Activated CD4-positive, alpha-beta T cell treated with anti-CD3 and anti-CD28 coated beads, Interleukin-2, amount 50 U/mL, for 1 hour (primary cell): ENCODE measurements at places on chromosomes 3 and 15.
A peak's percentile ranks its signal among the peaks of the same experiment; 100 is the strongest.

- no peak for DNase-seq
These were observed 5.1 kb downstream of the TRIM71 start for GRCh38 chr3:32822609-32823498.

GRCh38 chr3:141112686-141113297 is 61.6 kb downstream of the SPSB4 start:
- DNase-seq: no peak

GRCh38 chr15:57256939-57257338 is 119.4 kb upstream of the CGNL1 start:
- no peak for DNase-seq

GRCh38 chr3:148992027-148992634 is 791 bp downstream of the GYG1 start:
- DNase-seq: peak; percentile 5

DNA sequence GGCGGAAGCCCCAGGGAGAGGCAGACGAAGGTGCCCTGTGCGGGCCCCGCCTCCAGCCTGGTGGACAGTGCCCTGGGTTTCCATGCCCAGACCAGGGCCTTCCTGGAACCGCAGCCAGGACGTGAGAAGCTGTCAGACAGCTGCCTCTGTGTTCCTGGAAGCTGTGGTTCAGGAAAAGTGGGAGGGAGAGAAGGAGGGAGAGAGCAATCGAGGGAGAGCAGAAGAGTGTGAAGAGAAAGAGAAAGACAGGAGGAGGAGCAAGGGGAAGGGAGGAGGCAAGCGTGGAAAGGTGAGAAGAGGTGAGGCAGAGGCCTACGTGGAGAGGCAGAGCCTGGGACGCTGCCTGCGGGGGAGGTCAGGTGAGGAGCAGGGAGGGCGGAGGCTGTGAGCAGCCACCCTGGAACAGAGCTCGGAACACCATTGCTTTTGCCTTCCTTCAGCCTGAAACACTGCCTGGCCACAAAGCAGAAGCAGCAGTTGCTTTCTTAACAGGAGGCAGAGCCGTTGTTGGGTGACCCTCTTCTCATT is 18.6 kb downstream of the ZDHHC19 start:
- no peak for DNase-seq

DNA sequence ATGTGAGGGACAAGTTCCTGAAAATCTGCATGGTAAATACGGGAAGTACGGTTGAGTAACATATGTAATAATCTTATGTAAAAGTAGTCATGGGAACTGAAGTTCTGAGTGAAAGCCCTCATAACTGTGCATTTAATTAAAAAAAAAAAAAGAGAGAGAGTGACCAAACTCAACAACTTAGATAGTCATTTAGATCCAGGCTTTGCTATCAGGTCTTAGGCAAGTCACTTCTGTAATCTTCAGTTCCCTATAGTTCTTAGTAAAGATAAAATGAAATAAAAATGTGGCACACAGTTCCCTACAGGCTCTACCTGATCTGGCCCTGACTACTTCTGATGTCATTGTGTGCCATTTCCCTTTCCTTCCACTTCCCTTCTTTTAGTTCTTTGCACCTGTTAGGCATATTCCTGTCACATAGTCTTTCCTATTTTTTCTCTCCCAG is 15.0 kb downstream of the RNF111 start:
- DNase-seq: no peak

- no peak for DNase-seq
These were observed 30.3 kb upstream of the CMC1 start for GRCh38 chr3:28210968-28211713.

DNA sequence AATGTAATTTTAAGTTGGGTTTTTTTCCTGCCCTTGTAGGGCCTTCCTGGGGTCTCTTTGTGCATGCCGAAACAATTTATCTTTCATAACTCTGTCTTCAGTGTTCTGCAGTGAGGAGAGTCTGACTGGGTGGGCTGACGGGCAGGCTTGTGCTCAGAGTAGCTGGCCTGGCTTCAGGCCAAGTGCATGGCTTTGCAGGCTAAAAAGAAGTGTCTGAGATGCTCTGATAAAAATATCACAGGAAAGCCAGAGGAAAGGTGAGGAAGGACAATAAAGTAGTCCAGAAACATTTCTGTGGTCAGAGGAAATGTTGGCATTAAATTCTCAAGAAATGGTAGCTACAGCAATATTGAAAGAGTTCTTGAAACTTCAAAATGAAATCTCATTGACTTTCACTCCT is 25.5 kb downstream of the ST3GAL6 start:
- DNase-seq: no peak

DNA sequence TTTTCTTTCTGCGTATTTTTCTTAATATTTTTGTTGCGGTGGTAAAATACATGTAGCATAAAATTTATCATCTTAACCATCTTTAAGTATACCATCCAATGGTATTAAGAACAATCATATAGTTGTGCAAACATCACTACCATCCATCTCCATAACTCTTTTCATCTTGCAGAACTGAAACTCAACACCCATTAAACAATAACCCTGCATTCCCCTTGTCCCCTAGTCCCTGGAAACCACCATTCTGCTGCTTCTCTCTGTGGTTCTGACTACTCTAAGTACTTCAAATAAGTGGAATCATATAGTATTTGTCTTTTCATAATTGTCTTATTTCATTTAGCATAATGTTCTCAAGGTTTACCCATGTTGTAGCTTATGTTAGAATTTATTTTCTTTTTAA is 67.3 kb upstream of the EOMES start:
- no peak for DNase-seq

- no peak for DNase-seq
These were observed 18.2 kb upstream of the PRKCI start for GRCh38 chr3:170204023-170204472.

- DNase-seq: no peak
These were observed 53.5 kb downstream of the CYP19A1 start for GRCh38 chr15:51284871-51285270.

DNA sequence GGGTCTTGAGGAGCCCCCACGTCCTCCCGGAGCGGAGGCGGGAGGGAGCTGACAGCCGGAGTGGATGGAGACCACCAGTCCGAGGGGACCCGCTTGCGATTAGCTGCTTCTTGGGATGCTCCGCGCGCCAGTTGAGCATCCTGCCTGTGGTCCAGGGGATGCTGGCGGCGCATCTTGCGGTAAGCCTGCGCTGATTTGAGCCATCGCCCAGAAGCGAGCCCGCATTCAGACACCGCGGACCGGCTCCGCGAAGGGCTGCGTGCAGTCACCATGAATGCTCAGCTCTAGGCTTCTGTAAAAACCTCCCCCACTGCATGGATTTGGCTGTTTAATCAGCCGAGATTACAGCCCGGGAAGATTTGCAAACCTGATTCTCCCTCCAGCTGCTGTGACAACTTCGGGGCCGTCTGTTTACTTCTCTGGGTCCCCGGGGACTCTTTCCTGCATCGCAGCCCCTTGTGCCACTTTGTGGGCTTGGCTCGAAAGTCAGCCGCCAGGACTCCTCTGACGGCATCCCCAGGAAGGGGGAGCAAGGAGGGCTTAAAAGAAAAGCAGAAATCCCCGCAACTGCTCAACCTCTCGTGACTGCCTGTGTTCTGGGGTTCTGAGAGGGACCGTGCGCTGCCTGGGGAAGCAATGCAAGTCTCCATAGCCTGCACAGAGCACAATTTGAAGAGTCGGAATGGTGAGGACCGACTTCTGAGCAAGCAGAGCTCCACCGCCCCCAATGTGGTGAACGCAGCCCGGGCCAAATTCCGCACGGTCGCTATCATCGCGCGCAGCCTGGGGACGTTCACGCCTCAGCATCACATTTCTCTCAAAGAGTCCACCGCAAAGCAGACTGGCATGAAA is 171.1 kb downstream of the KCNAB1 start:
- DNase-seq: no peak

GRCh38 chr3:103127737-103128136 is 692.9 kb downstream of the ZPLD1 start:
- DNase-seq: no peak

DNA sequence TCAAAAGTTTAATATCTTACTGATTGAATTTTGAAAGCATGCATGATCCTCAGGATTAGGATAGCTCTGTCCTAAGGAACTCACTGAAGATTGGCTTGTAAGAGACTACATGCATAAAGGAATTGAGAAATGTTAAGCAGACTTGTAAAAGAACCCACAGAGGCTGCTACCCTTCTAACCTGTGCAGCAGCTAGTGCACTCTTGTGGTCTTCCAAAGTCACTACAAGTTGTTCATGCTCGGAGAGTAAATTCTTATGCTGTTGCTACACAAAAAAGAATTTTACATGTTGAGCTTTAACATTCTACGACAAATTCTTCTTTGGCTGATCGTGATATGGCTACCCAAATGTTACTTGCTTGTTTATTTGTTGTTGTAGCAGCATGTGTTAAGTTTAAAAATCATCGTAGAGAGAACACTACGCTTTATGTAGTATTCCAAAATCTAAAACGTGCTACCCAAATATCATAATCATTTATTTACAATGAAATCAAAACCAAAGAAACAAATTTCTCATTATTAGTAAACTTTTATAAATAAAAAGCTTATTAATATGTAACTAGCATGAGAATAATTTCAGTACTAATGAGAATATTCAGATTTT is 55.0 kb downstream of the GOLIM4 start:
- no peak for DNase-seq

- DNase-seq: no peak
These were observed 837 bp downstream of the CACNA2D3 start for GRCh38 chr3:54123003-54123775.

DNA sequence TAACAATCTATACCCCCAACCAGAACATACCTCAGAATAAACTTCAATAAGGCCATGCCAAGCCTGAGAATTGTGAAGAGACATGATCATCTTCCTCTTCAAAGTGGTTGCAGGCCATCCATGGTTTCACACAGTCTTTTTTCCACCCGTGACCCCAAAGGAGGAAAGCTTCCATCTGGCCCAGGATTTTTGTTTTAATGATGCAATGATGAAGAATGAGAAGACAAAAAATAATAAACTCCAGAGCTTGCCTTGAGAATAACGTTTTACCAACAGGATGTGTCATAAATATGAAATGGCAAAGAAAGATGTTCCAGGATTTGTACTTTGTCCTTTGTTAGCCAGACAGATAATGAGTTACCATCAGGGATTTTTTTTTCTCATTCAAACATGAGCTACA is 201.9 kb downstream of the WNT5A start:
- no peak for DNase-seq

- DNase-seq: no peak
These were observed 21.1 kb upstream of the IQCF6 start for GRCh38 chr3:51799879-51800749.

- no peak for DNase-seq
These were observed 1.6 kb upstream of the NTRK3 start for GRCh38 chr15:88258093-88258641.

- no peak for DNase-seq
These were observed 18.1 kb downstream of the MB21D2 start for GRCh38 chr3:192899540-192899982.

GRCh38 chr3:36372534-36372935 is 7.8 kb upstream of the STAC start:
- no peak for DNase-seq

- DNase-seq: no peak
These were observed 75.5 kb downstream of the EBLN2 start for GRCh38 chr3:73136941-73137340.

- DNase-seq: no peak
These were observed 46.5 kb upstream of the ICE2 start for GRCh38 chr15:60525341-60526039.

DNA sequence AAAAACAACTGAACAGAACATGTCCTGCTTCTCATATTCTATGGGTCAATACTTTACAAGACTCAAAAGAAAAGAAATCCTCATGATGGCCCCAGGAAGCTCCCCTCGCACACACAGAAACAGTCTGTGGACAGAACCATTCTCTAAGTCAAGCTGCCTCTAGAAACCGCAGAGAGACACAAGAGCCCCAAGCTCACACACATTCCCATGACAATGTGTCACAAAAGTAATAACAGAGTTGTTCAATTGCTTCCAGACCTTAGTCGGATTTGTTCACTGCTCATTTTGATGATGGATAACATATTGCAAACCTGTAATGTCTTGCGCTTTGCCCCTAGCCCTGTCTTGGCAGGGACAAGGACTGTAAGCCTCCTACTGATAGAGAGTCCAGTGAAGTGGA is 60.9 kb downstream of the UMPS start:
- DNase-seq: no peak

GRCh38 chr3:166265153-166265552 is 427.9 kb upstream of the BCHE start:
- no peak for DNase-seq

- DNase-seq: no peak
These were observed 123.9 kb downstream of the ANO10 start for GRCh38 chr3:43497905-43498365.

DNA sequence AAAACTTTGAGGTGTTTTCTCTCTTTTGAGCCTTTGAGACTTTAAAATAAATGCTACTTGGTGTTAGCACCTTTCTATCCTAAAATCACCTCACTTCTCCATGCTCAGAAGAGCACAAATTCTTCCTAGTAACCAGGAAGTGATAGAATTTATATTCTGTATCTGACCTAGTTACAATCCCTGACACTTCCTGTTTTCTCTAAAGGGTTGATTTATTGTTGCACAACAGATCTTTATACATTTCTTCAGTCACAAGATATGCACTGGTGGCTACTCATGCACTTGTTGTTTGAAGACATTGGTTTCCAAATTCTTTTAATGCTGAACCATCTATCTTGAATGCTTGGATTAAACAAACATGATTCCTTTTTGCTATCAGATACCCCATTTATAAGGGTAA is 47.2 kb upstream of the CNTN3 start:
- no peak for DNase-seq

GRCh38 chr3:112984485-112984884 is 6.3 kb upstream of the GTPBP8 start:
- peak; percentile 43 for DNase-seq

DNA sequence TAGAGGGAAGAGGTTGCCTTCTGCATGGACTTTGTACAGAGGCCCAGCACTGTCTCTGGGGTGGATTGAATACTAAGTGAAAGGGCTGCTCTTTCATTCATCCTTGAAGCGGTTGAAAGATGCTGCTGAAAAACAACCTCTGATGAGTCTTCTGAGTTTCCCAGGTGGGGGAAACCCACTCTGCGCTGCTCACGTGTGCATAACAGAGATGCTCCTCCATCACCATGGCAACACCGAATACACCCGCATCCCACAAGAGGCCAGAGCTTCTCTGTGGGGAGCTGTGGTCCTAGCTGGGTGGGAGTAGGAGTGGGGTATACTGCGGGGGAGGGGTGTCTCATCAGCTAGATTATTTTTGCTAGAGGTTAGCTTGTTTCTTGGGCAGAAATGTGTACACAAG is 6.1 kb upstream of the SYN2 start:
- DNase-seq: no peak

GRCh38 chr3:183172051-183172639 is 9.6 kb upstream of the LAMP3 start:
- DNase-seq: no peak

GRCh38 chr3:121529308-121529707 is 16.5 kb downstream of the POLQ start:
- no peak for DNase-seq

GRCh38 chr3:184574515-184575417 is 13.2 kb downstream of the EPHB3 start:
- DNase-seq: no peak
